ENCODE measurements at places on chromosomes 12 and 14.

GRCh38 chr12:114287821-114288525, 118.0 kb downstream of the TBX5 start:
- no peak for DNase-seq

DNA sequence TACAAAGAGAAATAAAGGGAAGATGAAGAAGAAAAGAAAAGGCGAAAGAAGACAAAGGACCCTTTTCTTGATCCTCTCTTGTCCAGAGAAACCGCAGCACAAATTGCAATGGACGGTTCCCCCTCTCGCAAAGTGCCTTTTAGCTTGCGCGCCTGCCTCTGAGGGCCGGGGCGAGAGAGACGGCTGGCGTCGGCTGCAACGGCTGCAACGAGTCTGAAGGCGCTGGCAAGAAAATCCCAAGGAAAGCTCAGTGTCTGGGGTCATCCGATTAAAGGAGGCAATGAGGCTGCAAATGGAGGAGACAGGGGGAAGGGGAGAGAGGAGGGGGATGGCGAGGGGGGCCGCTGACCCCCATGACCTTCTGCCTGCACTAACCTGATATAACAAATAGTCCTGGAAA, 671.5 kb downstream of the MED13L start:
- no peak for DNase-seq

DNA sequence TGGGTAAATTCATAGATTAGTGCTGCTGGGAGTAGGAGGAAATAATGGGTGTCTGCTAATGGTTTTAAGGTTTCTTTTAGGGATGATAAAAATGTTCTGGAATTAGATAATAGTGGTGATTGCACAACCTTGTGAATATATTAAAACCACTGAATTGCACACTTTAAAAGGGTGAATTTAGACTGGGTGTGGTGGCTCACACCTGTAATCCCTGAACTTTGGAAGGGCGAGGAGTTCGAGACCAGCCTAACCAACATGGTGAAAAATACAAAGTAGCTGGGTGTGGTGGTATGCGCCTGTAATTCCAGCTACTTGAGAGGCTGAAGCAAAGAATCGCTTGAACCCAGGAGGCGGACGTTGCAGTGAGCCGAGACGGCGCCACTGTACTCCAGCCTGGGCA, 1.3 kb downstream of the RAD52 start:
- DNase-seq = no peak

GRCh38 chr12:69052613-69053408, 119.8 kb upstream of the CPM start:
- no peak for DNase-seq

DNA sequence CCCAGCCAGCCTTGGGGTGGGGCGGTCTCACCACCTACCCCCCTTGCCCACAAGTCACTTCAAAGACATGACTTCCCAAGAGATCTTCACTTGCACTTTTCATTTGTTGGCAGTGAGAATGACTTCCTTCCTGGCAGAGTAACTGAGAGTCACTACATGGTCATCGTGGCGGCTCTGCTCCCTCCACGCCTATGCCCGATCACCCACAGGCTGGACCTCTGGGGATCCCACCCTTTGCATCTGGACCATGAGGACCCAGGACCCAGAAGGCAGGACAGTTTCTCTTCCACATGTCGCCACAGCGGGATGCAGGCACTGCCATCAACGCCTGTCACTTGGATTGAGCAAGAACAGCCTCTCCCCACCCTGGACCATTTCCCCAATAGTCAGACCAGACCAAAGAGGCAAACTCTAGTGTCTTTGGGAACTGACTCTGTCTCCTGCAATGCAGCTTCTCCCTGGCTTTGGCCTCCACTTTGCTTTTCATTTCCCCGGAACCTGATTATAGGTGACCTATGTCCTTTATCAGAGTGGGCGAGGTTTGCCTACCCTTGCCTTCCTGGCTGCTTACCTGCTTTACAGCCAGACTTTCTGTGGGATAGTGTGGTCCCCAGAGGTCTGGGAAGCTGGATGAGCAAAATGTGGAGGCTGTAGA, 3.6 kb downstream of the VDR start:
- no peak for DNase-seq

DNA sequence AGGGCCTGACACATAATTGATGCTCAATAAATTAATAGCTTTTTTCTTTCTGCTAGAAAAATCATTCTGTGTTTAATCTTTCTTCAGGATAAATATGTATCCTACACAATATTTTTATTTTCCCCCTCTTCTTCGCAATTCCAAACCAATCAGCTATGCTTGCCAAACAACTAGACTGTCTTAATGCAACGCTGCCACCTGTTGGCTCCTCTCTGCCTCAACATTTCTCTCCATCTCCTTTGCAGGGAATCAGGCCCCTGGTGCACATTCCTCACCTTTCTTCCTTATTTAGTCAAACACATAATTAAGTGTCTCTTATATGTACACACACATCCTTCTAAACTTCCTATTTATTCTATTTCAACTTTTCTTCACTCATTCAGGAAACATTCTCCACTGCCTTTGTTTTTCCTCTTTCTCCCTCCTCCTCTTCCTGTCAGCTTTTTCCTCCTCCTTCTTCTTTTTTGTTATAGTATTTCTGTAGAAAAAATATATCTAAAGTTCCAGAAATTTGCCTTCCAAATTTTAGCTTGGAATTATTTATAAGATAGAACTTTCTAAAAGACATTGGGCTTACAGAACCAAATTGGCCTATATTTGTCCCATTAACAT, 406.0 kb downstream of the PRKD1 start:
- no peak for DNase-seq

- DNase-seq = no peak
Observed at GRCh38 chr14:71907793-71908515, 24.3 kb upstream of the RGS6 start.

DNA sequence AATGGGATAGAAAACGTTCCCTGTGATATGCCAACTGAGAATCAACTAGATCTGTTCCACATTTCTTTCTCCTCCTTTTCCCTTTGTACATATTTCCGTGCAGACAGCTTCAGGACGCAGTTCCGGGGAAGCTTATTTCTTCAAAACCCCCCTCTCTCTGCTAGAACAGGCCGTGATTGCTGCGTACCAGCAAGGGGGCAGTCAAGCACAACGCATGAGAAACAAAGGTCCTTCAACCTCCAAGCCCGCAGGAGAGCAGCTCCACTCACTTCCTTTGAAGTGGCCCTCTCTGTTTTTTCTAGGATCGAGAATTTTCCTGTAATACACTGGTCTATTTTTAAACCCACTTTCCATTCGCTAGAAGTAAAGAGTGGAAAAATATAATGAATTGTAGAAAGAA, 80.8 kb downstream of the ZNF664 start:
- no peak for DNase-seq

DNA sequence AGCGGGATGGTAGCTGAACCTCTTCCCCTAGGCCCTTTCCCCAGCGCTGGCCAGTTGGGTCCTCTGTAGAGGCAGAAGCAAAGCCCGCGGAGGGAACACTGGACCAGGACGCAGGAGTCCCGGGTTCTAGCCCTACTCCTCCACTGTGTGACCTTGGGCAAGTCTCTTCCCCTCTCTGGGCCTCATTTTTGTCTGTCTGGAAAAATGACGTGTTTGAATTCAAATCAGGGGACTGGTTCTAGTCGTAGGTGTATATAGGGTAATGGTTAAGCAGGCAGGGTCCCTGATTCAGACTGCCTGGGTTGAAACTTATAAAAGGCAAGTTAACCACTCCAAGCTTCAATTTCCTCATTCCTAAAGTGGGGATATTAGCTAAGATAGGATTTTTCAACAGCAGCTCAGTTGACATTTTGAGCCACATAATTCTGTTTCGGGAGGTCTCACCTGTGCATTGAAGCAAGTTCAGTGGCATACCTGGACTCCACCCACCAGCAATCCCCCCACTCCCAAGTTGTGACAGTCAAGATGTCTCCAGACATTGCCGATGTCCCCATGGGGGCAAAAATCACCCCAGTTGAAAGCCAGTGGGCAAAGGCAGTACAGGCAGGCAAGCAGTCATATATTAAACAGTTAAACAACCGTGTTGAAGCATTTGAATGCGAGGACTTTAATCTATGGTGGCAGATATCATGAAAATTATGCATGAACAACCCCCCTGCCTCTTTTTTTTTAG, 899 bp downstream of the TPCN1 start:
- no peak for DNase-seq
